ENCODE measurements at places on chromosomes 6 and 20.

GRCh38 chr6:26457264-26457805 lies 420 bp upstream of the BTN2A1 start:
- DNase-seq = no peak

- DNase-seq = no peak
Measured at GRCh38 chr6:119713903-119714302, 364.3 kb upstream of the MAN1A1 start.

GRCh38 chr6:129753422-129753821 lies 43.4 kb upstream of the ARHGAP18 start:
- no peak for DNase-seq

- DNase-seq = no peak
Measured at GRCh38 chr20:8837396-8837795, 231.5 kb upstream of the PLCB4 start.

DNA sequence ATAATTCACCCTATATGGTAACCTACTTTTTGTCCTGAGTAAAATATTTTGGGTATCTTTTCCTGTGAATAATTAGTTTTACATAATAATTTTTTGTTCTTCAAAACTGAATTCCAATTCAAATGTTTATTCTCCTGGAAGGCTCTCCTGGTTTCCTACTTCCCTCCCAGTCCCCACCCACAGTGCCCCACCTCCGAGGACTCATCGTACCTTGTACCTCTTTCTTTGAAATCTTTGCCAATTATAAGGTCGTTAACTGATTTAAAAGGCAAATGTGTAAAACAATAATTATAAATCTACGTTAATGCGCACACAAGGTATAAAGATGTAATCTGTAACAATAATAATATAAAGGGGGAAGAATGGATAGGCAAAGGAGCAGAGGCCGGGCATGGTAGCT lies 40.5 kb upstream of the VEGFA start:
- DNase-seq = no peak

- DNase-seq = no peak
Measured at GRCh38 chr6:28898710-28898965, 25.1 kb downstream of the TRIM27 start.

- no peak for DNase-seq
Measured at GRCh38 chr6:159953091-159953601, 15.7 kb upstream of the IGF2R start.

DNA sequence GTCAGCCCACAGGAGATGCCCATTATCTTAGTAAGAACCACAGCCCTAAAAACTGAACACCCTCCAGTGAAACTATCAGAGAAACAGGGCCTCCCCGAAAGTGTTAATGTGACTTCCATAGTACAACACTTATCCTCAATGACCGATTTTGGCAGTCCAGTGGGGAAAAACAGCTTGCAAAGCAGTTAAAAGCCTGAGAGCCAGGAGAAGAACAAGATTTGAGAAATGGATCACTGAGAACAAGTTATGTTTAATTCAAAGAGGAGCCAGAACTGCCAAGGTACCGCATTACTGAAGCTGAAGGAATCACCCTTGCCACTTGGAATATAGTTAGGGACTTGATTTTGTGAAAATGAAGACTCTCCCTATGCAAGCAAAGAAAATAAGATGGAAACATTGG lies 236.9 kb downstream of the QKI start:
- no peak for DNase-seq

GRCh38 chr6:150915880-150916265 lies 50.4 kb downstream of the MTHFD1L start:
- no peak for DNase-seq

- DNase-seq = no peak
Measured at GRCh38 chr6:132060591-132060990, 109.4 kb upstream of the CCN2 start.

DNA sequence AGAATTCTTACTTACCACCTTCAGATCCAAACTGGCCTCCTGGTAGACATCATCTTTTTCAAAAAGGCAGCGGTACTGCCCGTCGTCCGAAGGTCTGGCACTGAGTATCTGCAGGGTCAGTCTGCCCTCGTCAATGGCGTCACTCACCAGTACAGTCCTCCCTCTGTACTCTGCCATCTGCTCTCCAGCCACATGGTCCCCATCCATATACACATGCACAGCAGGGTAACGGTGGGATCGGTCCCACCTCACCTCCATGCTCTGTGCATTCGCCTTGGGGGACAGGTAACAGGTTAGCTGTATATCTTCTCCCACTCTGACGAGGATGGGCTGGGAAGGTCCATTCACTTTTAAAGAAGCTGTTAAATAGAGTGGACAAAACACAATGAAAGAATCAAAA lies 11.0 kb downstream of the BTNL2 start:
- DNase-seq = no peak

GRCh38 chr6:74585753-74586152 lies 620.1 kb downstream of the COL12A1 start:
- DNase-seq = no peak

- DNase-seq = no peak
Measured at GRCh38 chr6:161270116-161270515, 3.7 kb downstream of the AGPAT4 start.

GRCh38 chr6:153129873-153130514 lies 1.1 kb downstream of the RGS17 start:
- no peak for DNase-seq
